ENCODE measurements at places on chromosomes 4 and X.

GRCh38 chrX:118474586-118474985, 21.0 kb upstream of the DOCK11 start:
- no peak for DNase-seq

- DNase-seq: no peak
Measured at GRCh38 chrX:143298663-143299241, 218.5 kb downstream of the SPANXN3 start.

- DNase-seq: no peak
Measured at GRCh38 chr4:181896614-181897013, 346.6 kb upstream of the TENM3 start.

- no peak for DNase-seq
Measured at GRCh38 chrX:13666836-13667235, 13.9 kb downstream of the TCEANC start.

GRCh38 chr4:6724421-6725111, 8.6 kb downstream of the BLOC1S4 start:
- DNase-seq: no peak

DNA sequence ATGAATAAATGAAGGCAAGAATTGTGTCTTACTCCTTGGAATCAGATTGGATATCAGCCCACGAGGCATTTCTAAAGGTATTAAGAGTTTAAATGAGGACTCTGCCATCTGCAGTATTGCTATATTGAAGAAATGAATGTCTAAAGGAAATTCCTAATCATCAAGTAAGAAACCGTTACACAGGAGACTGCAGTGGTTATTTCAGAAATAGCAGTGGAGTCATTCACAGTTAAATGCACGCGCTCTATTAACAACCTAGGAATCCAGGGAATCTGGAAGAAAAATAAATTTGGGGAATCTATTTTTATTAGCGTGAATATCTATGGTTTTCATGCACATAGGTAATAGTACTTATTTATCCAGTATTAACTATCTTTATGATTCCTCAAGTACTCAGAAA, 334.2 kb downstream of the TENM3 start:
- no peak for DNase-seq

DNA sequence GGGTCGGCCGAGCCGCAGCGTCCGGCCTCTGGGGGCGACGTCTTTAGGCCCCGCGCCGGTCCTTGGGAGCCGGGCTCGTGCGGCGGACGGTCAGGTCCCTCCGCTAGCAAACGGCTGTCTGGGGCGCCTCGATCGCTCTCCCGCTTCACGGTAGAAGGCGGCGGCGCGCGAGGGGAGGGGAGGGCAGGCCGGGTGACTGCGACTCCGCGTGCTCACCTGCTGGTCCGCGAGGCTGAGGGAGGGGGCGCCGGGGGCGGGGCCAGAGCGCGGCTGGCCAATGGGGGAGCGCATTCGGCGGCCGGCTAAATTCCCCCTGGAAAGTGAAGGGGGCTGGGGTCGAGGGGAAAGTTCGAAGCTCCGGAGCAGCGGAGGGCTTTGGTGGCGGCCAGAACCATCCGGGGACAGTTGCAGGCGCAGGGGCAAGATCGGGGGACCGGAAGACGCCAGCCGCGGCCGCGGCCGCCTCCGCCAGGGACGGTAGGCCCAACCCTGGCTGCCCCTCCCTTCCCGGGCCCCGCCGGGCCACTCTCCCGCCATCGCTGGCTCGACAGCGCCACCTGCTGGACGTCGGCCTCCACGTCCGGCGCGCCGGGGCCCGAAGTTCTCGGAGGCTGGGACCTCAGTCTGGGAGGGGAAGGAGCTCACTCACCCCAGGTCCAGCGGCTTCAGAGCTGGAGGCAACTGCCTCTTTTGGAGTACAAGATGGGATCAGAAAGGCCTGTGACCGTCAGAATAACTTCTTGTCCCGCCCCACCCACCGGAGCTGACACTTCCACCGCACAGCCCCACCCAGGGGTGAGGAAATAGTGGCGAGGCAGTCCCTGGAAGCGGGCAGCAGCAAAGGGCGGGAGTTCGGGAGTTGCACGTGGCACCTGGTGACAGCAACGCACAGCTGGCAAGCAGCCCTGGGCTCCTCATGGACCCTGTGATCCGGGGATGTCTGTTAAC, 49.9 kb downstream of the ELF4 start:
- DNase-seq: peak; percentile 89

DNA sequence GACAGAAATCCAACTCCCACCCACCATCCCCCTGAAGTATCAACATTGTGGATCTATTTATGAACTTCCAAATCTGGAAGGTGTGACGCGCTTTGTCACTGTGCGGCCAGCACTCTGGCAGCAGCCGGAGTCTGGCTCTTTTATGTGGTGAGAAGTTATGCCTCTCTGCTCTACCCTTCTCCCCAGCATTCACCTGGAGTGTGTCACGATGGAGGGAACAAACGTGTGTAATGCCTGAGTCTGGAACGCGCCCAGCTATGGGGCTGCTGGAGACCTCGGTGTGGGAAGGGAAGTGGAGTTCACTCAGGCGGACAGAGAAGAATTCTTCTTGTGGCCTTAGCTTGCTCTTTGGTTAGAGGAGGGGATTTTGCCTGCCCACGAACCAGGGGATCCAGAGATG, 222.1 kb upstream of the RPL34 start:
- DNase-seq: no peak

- DNase-seq: no peak
Measured at GRCh38 chrX:33385546-33385945, 174.2 kb upstream of the DMD start.

DNA sequence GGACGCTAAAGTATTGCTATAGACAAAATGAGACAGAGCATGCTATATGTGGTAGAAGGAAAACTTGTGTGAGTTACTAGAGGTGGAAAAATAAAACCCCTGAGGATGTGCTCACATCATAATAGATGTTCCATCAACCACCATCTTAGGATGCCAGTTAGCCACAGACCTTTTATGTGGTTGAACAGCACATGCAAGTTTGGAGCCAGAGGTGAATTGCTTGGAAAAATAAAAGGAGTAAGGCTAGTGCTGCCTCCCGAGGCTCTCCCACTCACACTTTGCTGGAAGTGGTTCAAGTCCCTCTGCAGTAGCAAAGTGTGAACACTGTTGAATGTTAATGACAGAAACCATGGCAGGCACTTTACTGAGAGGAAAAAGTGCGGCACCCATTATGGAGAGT, 39.4 kb upstream of the PPARGC1A start:
- no peak for DNase-seq

GRCh38 chr4:100982345-100982744, 365.0 kb downstream of the PPP3CA start:
- DNase-seq: no peak

- no peak for DNase-seq
Measured at GRCh38 chrX:39896951-39897740, 200.6 kb downstream of the BCOR start.

DNA sequence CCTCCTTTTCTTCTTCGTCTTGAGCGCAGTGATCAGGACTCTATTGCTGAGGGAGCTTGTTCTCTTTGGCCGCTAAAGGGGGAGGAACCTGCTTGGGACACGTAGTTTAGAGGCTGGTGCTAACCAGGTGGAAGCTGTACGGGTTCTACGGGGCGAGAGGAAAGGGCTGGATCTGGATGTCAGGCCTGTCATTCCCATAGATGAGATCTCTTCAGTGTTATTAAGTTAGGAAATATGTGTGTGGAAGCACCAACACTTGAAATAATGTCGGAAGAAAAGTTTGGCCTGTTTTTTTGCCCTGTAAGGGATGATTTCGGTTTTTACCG, 643 bp downstream of the SRP72 start:
- no peak for DNase-seq

DNA sequence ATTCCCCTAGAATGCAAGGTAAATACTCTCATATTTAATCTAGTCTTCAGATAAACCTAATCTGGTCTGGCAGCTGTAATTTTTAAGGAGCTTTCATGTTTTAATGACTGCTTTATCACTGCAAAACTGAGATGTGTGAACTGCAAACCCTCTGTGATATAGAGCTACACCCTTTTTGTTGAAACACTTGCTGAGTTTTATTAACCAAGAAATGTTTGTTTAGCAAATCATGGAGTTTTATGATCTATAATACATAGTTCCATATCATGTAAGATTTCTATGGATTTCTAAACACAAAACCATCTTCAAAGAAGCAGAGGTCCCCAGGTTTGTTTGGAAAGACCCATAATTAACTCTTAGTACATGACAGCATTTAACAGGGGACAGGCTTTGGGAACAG, 126.4 kb downstream of the BTC start:
- no peak for DNase-seq

- DNase-seq: no peak
Measured at GRCh38 chr4:113094802-113095201, 45.3 kb downstream of the ANK2 start.

DNA sequence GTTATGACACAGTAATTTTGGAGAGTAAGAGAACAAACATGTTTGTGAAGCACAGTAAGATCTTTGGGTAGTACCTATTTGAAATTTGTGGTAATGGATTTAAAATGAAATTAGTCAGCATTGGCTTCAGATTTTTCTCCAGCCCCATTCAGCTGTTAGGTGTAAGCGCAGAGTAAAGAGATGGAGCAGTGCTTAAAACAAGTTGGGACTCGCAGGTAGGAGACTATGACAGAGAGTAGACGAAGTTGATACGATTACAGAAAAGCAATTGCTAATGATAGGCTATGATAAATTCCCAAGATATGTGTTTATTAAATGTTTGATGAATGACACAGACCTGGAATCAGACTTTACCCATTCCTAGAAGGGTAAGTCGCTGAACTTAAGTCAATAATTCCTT, 72.6 kb downstream of the CHIC2 start:
- DNase-seq: no peak

- DNase-seq: no peak
Measured at GRCh38 chrX:107675823-107676555, 47.7 kb downstream of the PRPS1 start.

DNA sequence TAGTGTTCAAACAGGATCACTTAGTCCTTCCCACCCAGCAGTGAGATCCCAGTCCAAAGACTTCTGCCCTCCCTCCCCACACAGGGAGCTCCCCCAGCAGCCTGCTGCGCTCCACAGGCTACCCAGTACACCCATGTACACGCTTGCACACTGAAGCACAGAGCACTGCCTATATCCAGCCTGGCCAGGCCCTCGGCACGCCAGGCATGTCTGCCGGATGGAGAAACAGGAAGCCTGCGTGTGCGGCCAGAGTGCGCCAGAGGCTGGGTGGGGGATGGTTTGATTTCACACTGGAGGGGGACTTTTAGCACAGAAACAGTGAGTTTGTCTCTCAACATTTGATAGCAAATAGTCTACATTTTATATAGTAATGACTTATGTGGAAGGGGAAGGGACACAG, 833.5 kb upstream of the IGFBP7 start:
- DNase-seq: peak; percentile 49

DNA sequence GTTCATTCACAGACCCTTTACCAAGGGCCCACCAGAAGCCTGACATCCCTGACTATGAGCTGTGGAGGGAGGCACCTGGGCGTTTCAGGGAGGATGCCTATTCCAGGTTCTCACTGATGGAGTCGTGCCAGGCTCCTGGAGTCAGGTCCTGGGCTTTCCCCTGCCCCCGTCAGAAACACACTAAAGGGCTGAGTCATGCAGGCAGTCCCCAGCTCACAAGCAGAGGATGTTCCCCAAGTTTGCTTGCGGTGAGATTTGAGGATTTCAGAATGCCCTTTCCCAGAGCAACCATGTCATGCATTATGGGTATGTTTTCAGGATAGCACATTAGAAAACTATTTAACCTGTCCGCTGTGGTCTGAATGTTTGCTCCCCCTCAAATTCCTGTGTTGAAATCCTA, 45.2 kb downstream of the FHDC1 start:
- DNase-seq: no peak

DNA sequence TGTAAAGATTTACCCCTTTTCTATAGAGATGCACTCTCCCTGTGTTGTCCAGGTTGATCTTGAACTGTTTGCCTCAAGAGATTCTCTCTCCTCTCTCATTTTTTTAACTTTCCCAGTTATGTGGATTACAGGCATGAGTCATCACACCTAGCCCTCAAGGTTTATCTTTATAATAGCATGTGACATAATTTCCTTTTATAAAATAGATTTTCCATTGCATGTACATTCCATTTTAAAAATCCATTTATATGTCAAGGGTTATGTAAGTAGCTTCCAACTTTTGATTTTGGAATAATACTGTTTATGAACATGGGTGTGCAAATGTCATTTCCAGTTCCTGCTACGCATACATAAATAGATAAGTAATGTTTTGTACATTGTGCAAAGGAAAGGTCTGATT, 20.6 kb downstream of the ZNF721 start:
- DNase-seq: no peak

- DNase-seq: no peak
Measured at GRCh38 chr4:26690506-26690905, 106.6 kb downstream of the TBC1D19 start.

DNA sequence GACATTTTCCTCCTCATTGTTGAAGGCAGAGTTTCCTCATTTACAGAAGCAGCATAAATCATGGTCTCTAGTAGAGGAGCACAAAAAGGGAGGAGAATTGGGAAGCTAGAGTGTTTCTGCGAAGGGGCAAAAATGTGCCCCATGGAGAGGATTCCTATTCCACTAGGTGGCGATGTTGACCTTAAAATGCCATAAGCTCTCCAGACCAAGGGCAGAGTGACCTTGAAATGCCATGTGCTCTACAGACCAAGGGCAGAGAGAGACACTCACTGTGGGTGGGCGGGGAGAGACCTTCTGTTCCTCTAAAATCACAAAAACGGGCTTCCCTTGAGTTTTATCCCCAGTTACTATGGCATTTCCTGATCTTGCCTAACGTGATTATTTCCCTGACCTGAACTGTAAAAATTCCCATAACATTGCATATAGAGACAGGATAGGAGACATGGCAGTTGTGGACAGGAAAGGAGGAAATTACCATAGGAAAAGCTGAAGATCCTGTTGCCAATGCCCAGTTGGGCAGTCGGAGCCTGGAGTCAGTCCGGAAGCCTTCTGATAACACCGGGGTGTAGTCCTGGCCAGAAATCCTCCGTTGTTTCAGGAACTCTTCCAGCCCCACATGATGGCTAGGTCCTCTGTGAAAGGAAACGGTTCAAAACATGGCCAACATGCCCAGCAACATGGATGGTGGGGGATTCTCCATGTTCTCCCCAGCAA, 567.7 kb downstream of the MAGEB5 start:
- no peak for DNase-seq

GRCh38 chr4:73142995-73143547, 73.6 kb upstream of the COX18 start:
- DNase-seq: no peak

DNA sequence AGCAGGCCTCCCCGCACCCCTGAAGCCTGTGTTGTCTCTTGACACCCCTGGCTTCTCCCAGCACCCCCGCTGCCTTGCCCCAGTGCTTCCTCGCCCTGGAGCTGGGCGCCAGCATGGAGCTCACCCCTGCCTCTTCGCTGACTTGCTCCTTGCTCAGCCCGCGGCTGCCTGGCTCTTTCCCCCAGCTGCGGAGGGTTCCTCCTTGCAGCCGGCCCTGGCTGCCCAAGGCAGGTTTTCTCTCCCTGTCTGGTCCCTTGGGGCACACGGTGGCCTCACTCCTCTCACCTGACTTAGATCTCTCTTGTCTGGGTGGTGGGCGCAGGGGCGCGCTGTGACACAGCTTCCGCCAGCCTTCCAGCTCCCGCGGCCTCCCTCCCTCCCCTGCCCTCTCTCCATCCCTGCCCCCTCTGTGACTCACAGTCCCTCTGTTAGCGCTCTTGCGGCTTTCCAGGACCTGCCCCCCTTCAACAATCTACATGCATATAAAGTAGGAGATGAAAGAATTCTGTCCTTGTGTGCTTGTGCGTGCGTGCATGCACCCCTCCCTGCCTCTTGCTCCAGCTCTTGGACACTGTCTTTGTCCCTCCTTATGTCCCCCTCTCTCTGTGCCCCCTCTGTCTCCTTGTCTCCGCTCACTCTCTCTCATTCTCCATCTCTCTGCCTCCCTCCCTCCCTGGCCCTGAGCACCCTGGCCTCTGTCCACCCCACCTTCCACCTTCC, 2.2 kb downstream of the PLXNB3 start:
- no peak for DNase-seq

Measured in Right ventricle myocardium inferior (tissue), 1 donor.